Naive thymus-derived CD4-positive, alpha-beta T cell (primary cell): ENCODE measurements at places on chromosomes 2 and 18.
A peak's percentile ranks its signal among the peaks of the same experiment; 100 is the strongest.

- no peak for DNase-seq
Observed at GRCh38 chr2:182266909-182267308, 159.9 kb downstream of the PDE1A start.

DNA sequence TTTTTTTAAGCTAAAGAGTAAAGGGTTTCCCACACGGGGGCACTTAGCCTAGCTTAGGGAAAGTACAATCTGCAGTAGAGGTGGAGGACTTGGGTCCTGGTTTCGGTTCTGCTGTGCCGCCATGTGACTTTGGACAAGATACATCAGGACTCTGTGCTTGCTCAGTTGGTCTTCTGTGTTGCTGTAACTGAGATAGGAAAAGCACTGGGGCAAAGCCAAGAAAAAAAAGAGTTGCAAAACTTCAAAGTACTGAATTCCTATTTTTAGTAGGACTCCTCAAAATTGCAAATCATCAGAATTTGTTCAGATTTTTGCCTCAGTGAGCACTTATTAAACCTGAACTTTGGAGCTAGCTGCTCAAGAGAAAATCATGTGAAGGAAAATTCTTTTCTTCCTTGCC lies 96.3 kb upstream of the STON1 start:
- DNase-seq, result no peak

DNA sequence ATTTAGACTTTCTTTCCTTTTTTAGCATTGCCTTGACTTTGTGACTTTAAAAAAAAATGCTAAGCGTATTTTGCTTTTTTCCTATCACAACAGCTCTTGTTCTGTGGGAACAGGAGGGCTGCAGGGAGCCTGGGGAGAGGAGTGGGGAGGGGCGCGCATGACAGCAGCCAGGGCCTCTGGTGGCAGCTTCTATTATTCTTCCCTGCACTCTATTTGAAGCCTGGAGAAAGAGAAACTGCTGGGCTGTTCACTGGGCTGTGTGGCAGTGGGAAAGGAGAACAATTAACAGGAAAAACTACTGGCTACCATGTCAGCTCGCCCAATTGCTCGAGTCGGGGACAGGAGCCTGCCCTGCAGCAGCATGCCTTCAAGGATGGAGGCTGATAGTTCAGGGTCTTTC lies 119.0 kb upstream of the ZBTB14 start:
- no peak for DNase-seq

GRCh38 chr2:5394223-5394622 lies 298.0 kb upstream of the SOX11 start:
- no peak for DNase-seq

GRCh38 chr2:60710707-60711106 lies 45.4 kb upstream of the PAPOLG start:
- DNase-seq, result no peak

DNA sequence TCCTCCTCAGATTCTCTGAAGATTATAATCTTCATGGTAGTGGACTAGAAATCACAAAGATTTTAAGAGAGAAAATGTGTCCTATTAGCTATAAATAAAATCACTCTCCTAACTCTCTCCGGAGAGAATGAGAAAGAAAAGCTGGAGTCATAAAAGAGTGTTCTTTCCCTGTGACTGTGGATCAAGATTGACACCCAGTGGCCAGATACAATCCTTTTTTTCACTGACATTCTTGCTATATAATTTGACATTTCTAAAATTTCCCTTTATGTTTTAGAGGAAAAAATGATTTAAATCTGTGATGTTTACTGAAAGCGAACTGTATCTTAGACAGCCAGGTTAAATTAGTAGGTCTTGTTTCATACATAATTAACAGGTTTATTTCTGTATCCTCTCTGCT lies 35.4 kb upstream of the LRP2 start:
- no peak for DNase-seq

- DNase-seq, result no peak
Observed at GRCh38 chr2:202808754-202809153, 62.8 kb downstream of the ICA1L start.

GRCh38 chr2:45236268-45236667 lies 227.0 kb upstream of the SIX2 start:
- DNase-seq, result no peak

- DNase-seq, result no peak
Observed at GRCh38 chr2:215356948-215357461, 45.1 kb downstream of the ATIC start.

DNA sequence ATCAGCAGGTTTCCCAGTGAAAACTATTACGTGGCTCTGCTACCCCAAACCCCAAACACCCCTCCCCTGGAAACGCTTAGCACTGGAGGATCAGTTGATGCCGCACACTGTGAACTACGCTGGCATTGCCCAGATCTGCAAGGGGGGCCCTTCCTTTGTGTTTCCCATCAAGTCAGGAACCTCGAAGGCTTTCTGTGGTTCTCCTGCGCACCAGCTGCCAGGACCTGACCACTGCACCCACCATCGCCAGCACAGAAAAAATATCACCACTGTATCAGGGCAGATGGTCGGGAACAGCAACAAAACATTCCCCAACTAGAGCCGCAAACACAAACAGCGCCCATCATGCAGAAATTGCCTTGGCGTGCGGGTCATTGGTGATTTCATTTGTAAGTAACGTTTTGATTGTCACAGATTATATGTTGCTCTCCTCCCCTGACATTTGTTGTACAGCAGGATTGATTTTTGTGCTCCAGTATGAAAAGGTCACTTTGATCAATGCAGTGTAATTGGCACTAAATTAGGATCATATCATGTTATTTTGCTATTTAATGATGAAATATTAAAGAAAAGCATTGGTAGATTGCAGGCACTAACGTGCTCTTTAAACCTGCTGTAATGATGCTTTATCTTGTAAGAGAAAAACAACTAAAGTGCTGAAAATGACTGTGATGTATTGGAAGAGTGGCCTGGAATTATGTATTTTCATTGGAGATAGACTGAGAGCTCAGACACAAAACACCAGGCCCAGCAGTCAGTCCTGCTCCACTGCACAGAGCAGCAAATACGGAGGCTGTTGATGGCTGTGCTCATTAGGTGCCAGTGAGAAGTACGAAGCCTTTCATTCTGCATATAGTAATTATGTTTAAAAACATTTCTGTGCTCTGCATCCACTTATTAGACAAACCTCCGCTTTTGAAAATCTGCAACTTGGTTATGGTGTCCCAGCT lies 833.2 kb upstream of the SALL3 start:
- DNase-seq, result no peak

- no peak for DNase-seq
Observed at GRCh38 chr18:13257361-13257980, 38.9 kb downstream of the LDLRAD4 start.

DNA sequence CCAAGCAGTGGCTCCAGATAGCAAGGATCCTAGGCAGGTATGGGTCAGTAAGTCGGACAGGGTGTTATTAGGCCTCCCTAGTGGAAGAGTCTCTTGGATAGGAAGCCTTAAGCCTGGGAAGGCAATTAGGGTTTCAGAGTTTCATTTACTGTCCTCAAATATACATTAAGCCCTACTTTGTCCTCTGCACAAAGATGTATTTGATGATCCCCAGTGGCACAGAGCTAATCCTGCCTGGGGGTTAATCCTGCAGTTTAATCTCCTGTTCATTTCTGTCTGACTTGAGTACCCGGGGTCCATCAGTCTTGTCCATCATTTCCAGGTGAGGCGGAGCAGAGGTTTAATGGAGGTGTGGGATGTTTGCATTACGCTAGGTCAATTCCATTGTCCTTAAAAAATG lies 62.0 kb downstream of the MTCL1 start:
- no peak for DNase-seq

DNA sequence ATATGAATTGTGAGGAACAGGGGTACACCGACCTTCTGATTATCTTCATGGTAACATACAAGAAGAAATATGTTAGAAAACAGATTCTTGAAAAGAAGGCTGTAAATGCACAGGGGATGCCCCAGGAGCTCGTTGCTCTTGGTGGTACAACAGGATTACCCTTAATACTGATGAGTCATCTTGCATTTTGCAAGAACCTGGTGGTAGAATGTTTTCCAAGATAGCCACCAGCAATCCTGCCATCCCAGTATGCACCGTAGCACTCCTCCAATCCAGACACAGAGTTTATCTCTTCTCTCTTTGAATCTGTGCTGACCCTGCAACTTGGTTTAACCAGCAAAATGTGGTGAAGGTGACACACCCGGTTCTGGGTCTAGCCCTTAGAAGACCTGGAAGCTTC lies 238.3 kb downstream of the EN1 start:
- no peak for DNase-seq

DNA sequence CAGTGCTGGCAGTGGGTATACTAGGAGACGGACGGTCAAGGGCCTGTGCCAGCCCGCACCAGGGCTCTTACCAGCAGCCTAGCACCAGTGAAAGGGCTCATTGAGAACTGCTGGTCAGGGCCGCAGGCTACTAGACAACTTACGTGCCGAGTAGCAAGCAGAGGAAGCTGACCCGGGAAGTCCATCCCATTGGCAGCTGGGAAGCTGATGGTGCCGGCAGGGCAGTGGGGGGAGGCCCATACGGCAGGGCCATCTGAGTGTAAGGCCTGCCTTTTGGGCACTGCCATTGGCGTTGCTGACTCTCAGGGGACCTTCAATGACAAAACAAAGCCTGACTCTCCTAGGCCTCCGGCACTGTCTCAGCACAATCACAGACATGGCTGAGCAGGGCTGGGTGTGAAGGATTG lies 20.6 kb downstream of the EFR3B start:
- no peak for DNase-seq

GRCh38 chr2:240405684-240406313 lies 29.7 kb upstream of the GPC1 start:
- no peak for DNase-seq

GRCh38 chr2:172065111-172065510 lies 20.2 kb upstream of the DLX1 start:
- no peak for DNase-seq

DNA sequence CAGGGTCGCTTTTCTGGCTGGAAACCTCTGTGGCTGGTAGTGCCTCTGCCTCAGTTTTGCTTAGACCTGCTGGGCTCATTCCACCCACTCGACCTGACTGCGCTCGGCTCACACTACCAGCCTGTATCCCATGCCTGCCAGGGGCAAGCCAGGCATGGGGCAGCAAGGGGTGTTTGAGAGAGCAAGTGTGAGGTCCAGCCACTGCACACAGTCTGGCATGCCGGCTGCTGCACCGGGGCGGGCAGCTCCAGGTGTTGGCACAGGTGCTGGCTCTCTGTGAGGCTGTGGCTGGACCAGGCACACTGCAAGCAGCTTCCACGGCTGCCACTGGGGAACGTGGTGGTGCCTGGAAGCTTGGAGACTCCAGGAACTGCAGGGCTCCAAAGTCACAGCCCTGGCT lies 90.9 kb downstream of the ATAD2B start:
- no peak for DNase-seq

DNA sequence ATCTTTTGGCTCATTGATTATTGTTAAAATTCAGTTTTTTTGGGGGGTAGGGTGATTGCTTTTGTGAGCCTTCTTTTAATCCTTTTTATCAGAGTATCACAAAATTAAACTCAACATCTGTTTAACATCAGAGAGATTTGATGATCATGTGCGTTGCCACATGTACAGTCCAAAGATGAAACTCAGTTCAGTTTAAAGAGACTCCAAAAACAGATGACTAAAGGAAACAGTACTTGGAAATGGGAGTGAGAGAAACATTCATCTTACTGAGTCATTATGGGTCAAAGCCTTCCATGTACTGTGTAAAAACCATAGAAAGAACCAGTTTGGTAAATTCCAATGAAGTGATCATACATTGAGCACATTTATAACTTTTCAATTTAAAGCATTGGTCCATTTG lies 53.0 kb downstream of the LYPD6 start:
- no peak for DNase-seq

GRCh38 chr2:60357996-60358395 lies 195.5 kb downstream of the BCL11A start:
- no peak for DNase-seq

DNA sequence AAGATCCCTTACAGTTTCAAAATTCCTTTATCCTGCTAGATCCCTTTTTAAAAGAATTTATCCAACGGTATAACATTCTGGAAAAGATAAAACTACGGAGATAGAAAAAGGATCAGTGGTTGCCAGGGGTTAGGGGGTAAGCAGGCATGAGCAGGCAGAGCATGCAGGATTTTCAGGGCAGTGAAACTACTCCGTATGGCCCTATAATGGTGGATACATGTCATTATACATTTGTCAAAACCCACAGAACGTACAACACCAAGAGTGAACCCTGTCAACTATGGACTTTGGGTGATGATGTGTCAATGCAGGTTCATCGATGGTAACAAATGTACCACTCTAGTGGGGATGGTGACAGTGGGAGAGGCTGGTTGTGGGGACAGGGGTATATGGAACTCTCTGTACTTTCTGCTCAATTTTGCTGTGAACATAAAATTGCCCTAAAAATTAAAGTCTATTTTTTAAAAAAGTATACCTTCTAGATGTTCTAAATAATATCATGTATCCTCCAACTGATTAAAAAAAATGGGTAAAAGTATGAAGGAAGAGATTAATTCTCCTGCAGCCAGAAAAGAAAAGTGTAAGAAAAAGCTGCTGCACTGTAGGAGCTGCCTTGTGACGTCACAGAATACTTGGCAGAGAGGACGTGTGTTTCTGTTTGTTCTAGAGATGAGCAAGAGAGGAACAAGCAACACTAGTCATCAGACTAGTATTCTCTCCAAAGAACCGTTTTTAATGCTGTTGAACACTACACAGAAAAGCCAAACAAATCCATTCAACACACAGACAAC lies 23.6 kb downstream of the ANKRD44 start:
- peak; percentile 64 for DNase-seq

GRCh38 chr2:217419055-217419671 lies 559.3 kb upstream of the TNP1 start:
- DNase-seq, result no peak

- DNase-seq, result no peak
Observed at GRCh38 chr2:166060191-166060590, 67.6 kb downstream of the SCN1A start.

DNA sequence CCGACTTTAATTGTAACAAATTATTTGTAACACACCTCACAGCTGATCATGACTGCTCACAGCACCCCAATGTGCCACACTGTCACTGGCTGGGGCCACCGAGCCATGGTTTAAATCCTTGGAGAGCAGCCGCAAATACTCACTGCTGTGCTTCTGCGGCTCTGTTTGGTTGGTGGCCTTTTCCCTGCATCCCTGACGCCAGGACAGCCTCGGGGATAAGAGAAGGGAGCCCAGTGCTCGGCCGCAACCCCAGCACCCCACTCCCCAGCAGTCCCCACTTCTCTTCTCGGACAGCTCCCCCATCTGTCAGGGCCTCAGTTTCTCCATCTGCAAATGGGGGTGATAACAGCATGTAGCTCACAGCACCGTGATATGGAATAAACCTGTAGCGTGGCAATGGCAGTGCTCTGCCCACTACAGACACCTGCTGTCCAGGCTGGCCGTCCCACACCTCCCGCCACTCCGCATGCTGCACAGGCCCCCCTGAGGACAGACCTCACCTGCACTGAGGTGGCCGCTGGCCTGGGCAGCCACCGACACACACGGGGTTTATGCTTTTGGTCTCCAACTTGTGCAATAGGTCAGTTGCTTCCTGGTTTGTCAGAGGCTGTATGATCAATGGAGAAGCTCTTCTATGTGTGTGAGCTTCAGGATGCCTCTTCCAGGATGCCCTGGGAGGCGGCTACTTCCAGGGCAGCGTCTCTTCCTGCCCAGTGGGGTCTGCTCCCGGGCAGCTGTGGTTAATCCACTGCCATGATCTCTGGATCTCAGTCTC lies 87.1 kb downstream of the NDUFA10 start:
- peak; percentile 1 for DNase-seq
